ENCODE measurements at places on chromosomes 5 and 9.

DNA sequence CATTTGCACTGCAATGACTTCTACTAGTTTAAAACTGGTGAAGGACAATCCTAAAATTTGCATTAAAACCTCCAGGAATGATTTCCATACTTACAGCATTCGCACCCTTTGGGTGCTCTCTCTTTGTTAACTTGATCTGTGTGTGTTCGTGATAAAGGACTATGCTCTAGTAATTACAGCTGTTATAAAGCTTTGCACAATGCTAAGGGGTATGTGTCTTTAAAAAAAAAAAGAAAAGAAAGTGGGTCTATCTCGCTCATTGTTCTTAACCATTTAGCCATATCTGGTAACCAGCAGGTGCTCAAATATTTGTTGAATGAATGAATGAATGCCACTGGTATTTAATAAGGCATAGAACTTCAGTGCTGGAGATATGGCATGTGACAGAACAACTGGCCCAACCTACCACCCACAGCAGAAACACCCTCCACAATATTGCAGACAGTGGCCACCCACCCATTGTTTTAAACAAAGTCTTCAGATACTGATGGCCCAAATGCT is 8.7 kb downstream of the TRIM36 start:
- no peak for DNase-seq

- no peak for DNase-seq
Measured at GRCh38 chr5:100406640-100407039, 128.5 kb upstream of the FAM174A start.

DNA sequence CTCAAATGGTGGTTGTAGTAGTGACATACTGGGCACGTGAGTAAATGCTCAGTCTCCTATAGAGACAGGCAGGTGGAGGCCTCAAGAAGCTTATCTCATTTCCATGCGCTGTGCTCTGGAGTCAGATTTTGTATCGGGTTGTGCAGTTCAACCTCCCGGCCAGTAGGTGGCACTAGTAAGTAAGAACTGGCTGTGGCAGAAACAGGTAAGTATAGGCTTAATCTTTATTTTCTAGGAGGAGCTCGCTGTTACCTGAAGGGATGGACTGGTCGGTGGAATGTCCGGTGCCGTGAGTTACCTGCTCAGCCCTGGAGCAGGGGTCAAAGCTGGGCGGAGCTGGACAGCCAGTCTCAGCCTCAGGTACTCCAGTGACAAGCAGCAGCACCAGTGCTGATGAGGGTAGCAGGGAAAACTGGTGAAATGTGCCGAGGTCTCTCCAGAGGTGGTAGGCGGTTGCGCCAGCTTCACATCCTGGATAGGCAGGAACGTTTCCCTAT is 880.1 kb upstream of the SEMA6A start:
- DNase-seq, result no peak

DNA sequence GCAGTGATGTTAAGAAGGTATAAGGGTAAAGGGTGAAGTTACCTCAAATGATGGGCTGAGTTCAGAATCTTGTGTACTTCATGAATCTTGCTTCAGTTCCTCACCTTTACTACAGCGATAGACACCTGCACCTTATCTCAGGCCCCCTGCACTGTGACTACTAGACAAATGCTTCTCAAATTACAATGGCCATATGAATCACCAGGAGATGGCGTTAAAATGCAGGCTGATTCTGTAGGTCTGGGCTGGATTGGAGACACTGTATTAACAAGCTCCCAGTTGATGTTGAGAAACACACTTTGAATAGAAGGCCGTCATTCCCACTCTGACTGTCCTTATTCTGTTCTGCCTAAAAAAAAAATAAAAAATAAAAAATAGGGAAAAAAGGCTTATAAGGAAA is 29.8 kb downstream of the TARS1 start:
- DNase-seq, result no peak

- no peak for DNase-seq
Measured at GRCh38 chr5:104947076-104947475, 1384.5 kb upstream of the NUDT12 start.
